ENCODE measurements at places on chromosomes 3 and 15. TPM values are rescaled to one million over a fixed set of nuclear protein-coding genes. Genes with fewer than 3 reads are reported as not detected.

The DAPK2 gene
- 18.1 TPM for total RNA-seq

GRCh38 chr15:68776477-68777270 lies 44.0 kb downstream of the ANP32A start:
- DNase-seq = no peak

- no peak for DNase-seq
These were observed 1.8 kb upstream of the STT3B start for GRCh38 chr3:31530960-31531335.

GRCh38 chr3:7565574-7565973 lies 704.7 kb downstream of the GRM7 start:
- DNase-seq = no peak

- no peak for DNase-seq
These were observed 6.0 kb upstream of the TM2D3 start for GRCh38 chr15:101657968-101658784.

Measured in mesenteric fat pad (tissue), 1 donor.